ENCODE measurements at places on chromosomes 4 and X. TPM values are rescaled to one million over a fixed set of nuclear protein-coding genes. Genes with fewer than 3 reads are reported as not detected.

AMER1 gene
- 2.0 TPM for total RNA-seq

KLHL34 gene
- not detected for total RNA-seq

FABP2 gene
- total RNA-seq = not detected

ASB5 gene
- not detected for total RNA-seq

TMPRSS11B gene
- not detected for total RNA-seq

SNX25 gene
- 34.4 TPM for total RNA-seq

CXCL3 gene
- 0.94 TPM for total RNA-seq

GABRB1 gene
- total RNA-seq = not detected

MUC7 gene
- not detected for total RNA-seq
